CD8-positive, alpha-beta memory T cell (primary cell): ENCODE measurements at places on chromosomes 5 and 9.

- no peak for DNase-seq
Observed at GRCh38 chr9:84310883-84311282, 29.7 kb downstream of the SLC28A3 start.

GRCh38 chr5:121873409-121873808 lies 21.7 kb downstream of the FTMT start:
- no peak for DNase-seq

DNA sequence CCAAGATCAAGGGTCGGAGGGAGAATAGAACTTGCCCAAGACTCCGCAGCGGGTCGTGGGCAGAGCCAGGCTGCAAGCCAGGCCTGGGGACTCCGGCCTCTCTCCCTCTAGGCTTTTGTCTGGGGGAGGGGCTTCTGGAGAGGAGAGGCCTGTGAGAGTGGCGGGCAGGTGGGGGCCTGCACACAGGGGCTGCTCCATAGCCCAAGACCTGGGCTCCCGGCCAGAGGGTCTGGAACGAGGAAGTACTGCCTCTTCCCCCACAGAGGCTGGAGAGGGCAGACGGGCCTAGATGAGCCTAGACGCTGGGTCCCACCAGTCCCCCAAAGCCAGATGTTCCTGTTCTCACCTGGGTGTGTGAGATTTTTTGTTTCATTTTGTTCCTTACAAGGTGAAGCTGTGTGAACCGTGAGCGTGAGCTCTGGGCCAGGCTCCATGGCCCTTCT lies 5.2 kb upstream of the ST6GALNAC6 start:
- DNase-seq = no peak

- no peak for DNase-seq
Observed at GRCh38 chr5:135447298-135447929, at the start of gene DCANP1. TSS of gene DCANP1 (minus strand) at chr5:135447348. CDS start at chr5:135447108, 240 bp downstream.

DNA sequence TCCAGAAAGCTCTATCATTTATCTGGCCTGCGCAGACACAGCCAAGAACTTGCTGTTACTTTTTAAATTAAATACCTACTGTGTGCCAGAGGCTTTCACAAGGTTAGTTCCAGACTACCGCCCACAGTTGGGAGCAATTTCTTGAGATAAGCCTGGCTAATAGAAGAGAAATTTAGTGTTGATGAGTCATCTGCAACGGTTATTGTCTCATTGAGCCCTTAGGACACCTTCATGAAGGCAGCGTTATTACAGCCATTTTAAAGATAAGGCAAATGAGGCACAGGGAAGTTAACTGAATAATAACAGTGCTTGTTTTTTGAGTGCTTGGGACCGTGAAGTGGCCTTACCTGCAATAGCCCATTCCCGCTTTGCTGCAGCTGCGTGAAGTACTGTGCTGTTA lies 292.9 kb upstream of the MSX2 start:
- DNase-seq = no peak

DNA sequence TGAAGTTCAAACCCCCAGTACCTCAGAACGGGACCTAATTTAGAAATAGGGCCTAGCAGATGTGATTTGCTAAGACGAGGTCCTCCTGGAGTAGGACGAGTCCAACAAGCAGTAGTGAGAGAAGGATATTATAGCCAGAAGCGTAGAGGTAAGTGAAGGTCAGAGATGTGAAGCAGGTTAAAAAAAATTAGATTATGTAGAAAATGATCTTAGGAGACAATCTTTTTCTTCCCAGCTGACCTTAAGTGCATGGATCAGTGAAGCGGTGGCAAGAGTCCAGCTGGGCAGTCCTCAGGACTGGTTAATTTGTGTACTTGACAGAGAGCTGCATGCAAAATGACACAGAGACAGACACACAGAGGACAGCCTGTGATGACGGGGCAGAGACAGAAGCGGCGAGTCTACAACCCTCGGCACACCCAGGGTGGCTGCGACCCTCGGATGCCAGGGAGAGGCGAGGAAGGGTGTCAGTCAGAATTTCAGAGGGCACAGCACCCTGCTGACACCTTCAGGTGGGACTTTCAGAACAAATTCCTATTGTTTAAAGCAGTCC lies 131.4 kb upstream of the IRX4 start:
- DNase-seq = no peak

GRCh38 chr5:103973669-103974068 lies 411.1 kb upstream of the NUDT12 start:
- DNase-seq = no peak

GRCh38 chr9:70159630-70160029 lies 99.1 kb upstream of the SMC5 start:
- no peak for DNase-seq

GRCh38 chr5:130115686-130116085 lies 211.4 kb downstream of the CHSY3 start:
- DNase-seq = no peak

DNA sequence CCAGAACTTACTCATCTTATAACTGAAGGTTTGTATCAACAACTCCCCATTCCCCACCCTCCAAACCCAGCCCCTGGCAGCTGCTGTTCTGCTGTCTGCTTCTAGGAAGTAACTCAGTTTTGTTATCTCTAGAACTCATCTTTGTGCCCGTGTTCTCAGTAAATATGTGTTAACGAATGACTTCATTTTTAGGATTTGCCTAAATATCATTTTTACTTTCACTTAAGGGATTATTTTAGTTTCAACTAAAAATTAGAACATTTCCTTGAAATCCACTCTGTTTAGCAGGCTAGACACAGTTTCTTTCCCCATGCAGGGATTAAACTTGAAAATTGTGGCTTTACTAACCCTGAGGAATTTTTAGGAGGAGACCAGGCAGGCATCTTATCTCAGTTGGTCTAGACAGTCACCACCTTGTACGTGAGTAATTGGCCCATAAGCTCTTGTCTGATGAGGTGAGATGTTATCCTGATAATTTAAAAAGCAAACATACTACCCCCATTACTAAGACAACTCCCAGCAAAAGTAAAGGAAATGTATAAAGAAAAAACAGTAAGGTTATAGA lies 68.2 kb upstream of the TNFAIP8 start:
- DNase-seq = peak; percentile 41
